ENCODE measurements at places on chromosomes 3 and 15.

GRCh38 chr3:72818092-72818773, 30.0 kb downstream of the SHQ1 start:
- DNase-seq, result no peak

DNA sequence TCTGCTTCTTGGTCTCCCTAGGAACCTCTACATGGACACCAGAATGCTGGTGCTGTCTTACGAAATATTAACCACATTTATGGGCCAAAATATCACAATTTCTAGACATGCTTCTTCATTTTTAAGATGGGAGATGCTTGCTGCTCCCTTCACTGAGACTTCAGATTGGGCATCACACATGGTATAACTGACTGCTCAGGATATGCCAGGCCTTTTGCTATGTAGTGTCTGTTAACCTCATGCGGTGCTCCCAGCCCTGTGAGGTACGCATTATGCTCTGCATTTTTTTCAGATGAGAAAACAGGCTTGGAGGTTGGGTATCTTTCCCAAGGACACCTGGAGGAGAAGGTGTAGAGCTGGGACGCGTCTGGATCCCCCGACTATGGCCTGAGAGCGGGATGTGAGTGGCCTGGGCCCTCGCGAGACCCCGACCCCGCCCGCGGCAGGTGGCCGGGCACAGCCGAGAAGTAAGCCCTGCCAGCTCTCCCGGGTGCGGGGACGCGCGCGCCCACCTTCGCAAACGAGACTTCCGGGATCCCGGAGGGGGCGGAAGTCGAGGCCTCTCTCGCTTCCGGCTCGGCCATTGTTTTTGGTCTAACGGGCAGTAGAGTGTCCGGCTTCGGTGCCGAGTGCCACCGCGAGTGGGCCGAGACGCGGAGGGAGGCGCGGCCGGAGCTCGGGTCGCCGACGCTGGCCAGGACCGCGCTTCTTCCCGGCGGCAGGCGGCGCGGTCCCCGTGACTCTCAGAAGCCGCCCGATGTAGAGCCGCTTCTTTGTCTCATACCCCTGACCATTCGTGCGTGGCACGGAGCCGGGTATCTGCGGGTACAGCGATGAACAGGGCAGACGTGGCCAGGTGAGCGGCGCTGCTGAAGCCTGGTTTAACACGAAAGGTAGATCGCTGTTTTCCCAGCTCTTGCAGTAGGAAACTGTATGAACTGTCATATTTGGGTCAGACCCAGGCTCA, at the start of gene ZKSCAN7:
TSS of gene ZKSCAN7 (plus strand) at position 568 of the 967 bp plus-strand sequence. CDS start 1,855 bp downstream, outside the sequence.
- peak; percentile 8 for DNase-seq

- DNase-seq, result no peak
These were observed 232.7 kb downstream of the MECOM start for GRCh38 chr3:169430707-169431404.

DNA sequence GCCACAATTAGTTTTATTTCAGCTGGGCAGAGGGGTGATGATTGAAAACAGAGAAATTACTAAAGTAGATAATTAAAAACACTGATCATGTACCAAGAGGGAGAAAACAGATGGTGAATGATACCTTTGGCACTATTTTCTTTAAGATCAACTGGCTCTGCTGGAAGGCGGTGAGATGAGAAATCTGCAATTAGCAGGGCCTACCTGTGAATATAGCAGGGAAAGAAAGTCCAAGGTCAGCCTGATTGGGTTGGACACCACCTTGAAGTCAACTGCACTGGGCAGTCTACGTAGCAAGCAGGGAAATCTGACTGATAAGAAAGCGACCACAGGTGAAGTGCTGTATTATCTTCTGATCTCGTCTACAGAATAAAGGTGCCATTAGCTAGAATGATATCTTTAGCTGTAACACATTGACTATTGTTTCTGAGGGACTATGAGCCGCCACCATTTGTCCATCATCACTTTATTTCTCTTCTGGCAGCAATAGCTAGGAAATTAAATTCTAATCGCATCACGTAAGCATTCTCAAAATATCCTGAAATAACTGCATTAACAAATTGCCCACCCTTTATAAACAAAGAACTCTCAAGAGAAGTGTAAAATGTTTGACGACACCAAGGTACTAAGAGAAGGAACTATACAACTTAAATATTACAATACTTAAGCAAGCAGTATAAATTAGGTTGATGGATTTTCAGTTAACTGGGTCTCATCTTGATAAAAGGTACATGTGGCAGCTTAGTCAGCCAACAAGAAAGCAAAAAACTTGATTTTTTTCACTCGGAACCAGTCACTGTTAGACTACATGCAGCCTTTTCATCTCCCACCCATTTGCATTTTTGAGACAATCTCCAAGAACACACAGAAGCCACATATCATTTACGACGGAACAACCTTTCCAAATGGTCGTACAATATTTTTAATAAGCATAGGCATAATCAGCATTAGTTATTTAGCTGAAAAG, 1.3 kb downstream of the NEDD4 start:
- DNase-seq, result no peak

GRCh38 chr3:69080233-69080920, at the start of gene UBA3:
TSS of gene UBA3 (minus strand) at chr3:69080365. CDS start at chr3:69080353, 12 bp downstream.
- peak; percentile 89 for DNase-seq

DNA sequence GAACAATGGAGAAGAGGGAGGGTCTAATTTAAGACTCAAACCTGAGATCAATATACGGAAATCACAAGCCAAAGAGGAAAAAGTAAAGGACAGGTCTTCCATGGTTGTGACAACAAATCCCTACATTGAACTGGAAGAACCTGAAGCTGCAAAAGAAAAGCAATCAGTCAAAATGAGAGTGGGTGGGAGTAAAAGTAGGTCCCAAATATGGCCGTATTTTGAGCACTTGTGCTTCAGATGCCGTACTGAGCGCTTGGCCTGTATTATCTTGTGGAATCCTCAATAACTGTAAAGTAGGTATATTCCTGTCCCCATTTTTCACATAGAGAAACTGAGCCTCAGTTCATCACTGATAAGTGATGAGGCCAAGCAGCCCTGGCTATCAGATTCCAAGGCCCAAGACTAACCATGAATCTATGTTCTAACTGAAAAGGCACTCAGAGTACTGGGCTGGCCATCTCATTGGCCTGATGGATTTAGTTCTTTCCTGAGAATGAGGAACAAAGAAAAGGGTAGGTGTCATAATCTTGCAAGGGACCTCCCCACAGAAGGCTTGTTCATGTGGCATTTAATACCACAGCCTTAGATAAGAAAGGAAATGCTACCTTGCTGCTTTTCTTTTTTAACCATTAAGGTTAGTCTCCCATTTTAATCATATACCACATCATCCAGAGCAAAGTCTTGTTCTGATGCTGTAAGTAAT, 52.5 kb downstream of the LRRN1 start:
- DNase-seq, result no peak

DNA sequence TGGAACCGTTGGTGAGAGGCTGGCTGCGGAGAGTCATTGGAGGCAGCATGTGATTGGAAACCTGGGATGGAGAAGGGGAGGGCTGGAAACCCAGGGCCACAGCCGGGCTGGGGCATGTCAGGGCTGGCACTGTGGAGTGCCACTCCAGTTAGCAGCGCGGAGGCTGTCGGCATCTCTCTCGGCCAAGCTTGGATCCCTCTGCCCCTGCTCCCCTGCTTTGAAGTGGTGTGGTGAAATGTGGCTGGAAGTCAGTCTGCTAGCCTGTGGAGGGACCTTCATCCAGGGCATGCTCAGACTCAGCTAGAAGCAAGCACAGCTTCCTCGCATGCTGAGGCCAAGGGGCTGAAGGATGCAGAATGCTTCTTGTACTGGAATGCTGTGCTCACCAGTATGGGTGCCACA, 13.5 kb downstream of the SLCO3A1 start:
- DNase-seq, result no peak

- DNase-seq, result no peak
These were observed 124.5 kb downstream of the GSK3B start for GRCh38 chr3:119969759-119970158.

Measured in effector CD4-positive, alpha-beta T cell (primary cell).